ENCODE measurements at places on chromosomes 7 and 10.
A peak's percentile ranks its signal among the peaks of the same experiment; 100 is the strongest.

DNA sequence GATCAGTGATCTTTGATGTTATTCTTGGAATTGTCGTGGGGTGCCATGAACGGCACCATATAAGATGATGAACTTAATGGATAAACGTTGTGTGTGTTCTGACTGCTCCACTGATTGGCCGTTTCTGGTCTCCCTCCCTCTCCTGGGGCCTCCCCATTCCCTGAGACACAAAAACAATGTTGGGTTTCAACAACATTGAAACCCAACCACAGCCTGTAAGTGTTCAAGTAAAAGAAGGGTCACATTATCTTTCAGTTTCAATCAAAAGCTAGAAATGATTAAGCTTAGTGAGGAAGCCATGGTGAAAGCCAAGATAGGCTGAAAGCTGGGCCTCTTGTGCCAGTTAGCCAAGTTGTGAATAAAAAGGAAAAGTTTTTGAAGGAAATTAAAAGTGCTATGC lies 19.5 kb downstream of the EN2 start:
- no peak for DNase-seq

DNA sequence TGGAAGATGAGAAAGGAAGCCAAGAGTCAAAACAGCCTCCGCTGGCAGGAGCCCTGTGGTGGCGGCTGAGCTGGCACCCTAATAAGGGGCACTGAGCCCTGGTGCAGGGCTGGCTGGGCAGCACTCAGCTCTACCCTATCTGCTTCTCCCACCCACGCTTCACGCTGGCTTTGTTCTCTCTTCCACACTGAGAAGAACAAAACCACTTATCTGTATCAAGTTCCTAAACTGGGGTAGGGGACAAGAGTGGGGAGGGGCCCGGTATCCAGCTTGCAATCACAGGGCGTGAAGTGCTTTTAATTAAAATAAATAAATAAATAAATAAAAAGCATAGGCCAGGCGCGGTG lies 52.1 kb downstream of the FAM53B start:
- DNase-seq, result no peak

GRCh38 chr7:68073701-68074100 lies 1077.1 kb downstream of the TYW1 start:
- DNase-seq, result no peak

DNA sequence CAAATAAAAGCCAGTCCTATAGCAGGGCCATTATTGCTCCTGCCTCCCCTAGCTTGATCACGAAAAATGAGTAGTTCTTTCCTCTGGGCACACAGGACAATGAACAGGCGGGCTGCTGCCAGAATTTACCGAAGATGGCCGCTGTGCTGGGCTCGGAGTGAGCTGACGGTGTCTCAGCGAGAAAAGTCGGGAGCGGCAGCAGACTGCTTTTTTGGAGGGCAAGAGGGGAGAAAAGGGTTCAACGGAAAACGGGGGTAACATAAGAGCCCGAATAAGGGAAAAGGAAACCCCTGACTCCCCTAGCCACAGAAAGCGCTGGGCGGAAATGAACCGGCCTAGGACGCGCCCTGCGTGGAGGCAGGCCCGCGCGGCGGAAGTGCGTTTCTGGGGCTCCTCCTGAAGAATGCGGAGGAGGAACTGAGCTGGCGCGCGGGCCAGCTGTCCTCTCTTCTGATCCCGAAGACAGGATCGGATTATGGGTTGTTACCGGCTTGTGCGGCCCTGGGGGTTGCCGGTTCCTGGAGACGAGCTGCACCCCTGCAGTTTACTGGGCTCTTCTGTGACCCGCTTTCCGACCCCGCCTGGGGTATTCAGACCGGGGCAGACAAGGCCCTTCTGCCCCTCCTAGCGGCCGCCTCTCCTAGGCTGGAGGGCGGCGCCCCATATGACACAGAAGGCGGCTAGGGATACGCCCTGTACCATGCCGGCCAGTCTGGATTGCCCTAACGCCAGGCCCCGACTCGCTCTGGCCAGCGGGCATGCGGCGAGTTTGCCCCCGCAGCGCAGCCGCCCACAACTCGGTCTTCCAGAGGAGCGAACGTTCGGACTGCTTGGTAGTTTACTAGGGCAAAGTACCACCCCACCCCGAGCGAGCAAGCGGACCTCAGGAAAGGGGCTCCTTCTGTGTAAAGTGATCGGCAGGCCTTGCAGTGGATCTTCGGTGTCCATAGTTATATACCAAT lies 30.1 kb upstream of the KMT2E start:
- peak; percentile 74 for DNase-seq

Measured in activated T-cell treated with anti-CD3 and anti-CD28 coated beads for 1 hour (primary cell).